Skeletal muscle tissue (tissue), 5 donors: ENCODE measurements at places on chromosomes 12 and 14. TPM values are rescaled to one million over a fixed set of nuclear protein-coding genes. Genes with fewer than 3 reads are reported as not detected.

The KRT8 gene
- total RNA-seq, result 1.6 TPM

The NOS1 gene
- 0.52 TPM for total RNA-seq

The TPH2 gene
- not detected for total RNA-seq

The TRHDE gene
- total RNA-seq, result 6.8 TPM

The OR4E2 gene
- not detected for total RNA-seq

The BCL2L14 gene
- total RNA-seq, result under 0.01 TPM

The ATL1 gene
- 5.2 TPM for total RNA-seq

The TTC7B gene
- 5.7 TPM for total RNA-seq

The INSM2 gene
- total RNA-seq, result not detected

The CIDEB gene
- 4.7 TPM for total RNA-seq

The KRT85 gene
- total RNA-seq, result 0.52 TPM

The KRT7 gene
- total RNA-seq, result not detected
